ENCODE measurements at places on chromosomes 16 and 17.

- no peak for DNase-seq
These were observed 178.2 kb upstream of the SOX9 start for GRCh38 chr17:71942626-71943025.

- DNase-seq, result no peak
These were observed 359.8 kb downstream of the TMEM114 start for GRCh38 chr16:8230497-8230896.

DNA sequence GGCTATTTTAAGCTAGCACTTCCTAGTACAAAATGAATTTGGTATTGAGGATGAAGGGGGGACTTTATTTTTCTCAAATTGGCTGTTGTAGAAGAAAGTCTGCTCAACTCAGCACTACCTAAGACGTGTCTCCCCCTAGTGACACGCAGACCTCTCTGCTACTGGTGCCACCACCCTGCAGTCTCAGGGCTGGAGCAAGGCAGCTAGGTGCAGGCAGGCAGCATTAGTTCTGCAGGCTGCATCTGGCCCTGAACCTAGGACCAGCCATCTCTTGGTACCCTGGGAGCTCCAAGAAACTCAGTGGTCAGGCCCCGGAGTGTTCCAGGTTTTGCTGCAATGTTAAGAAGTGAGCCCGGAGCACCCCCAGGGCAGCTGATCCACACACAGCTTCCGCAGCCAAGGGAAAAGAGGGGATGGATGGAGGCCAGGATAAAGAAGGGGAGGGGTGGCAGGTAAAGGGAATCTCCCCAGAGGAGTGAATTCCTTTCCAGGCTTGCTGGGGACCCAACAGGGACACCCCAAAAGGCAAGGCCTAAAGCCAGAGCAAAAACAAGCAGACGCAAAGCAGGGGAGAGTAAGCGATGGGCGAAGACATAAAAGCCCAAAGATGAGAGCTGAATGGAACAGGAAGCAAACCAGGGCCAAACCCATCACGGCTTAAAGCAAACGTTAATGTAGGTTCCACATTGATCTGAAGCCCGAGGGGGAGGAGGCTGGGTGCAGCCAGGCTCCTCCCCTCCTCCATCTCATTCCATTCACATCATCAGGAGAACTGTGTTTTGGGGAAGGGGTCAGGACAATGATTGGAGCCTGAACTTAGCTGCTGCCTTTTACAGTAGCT lies 200.5 kb downstream of the ZFHX3 start:
- DNase-seq, result no peak

- no peak for DNase-seq
These were observed 27.3 kb upstream of the CBFA2T3 start for GRCh38 chr16:89004209-89004831.

DNA sequence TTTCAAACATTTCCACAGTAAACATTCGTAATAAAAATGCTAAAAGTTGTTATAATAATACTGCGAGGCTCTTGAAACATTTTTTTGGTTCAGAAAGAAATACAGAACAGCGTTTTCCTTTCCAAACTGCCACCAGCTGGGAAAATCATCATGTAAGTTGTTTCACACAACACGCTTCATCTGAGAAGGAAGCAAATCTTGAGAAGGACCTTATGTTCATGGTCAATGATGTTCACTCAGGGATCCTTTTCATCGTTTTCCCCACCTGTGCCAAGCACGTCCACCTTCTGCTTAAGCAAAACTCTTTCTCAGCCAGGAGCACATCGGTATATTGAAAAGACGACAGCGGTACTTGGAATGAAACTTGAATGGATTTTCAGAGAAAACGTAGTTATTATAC lies 274.5 kb upstream of the ELAC2 start:
- no peak for DNase-seq

DNA sequence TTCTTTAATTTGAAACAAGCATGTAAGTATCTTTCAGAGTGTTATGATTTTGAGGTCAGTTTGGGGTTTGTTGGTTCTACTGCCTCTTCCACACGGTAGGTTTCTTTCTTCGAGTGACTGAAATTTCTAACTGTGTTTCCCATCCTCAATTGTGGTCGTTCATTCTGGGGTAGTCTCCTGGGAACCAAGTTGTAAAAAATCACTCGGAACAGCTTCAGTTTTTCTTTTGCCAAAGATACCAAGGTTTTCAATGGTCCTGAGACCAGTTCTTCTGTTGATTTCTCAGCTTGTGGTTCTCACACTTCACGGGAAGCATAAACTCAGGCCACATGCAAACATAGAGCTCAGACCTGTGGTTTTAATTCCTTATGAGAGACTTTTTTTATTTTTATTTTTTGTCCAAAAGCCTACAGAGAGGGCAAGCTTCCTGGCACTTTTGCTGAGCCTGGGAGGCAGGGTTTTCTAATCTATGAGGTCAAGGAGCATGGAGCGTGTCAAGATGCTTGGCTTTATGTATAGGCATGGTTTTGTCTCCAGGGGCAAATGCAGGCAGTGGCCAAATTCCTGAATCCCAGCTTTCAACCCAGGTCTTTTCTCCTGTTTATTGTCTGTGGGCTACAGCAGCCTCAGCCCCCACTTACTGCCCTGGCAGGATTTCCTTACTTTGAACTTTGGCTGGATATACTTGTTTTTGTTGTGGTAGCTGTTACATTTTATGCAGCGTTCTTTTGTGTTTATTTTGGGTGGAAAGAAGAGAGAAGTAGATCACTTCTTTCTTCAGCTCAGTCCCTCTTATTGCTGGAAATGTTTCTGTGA lies 32.9 kb downstream of the HS3ST3A1 start:
- no peak for DNase-seq

DNA sequence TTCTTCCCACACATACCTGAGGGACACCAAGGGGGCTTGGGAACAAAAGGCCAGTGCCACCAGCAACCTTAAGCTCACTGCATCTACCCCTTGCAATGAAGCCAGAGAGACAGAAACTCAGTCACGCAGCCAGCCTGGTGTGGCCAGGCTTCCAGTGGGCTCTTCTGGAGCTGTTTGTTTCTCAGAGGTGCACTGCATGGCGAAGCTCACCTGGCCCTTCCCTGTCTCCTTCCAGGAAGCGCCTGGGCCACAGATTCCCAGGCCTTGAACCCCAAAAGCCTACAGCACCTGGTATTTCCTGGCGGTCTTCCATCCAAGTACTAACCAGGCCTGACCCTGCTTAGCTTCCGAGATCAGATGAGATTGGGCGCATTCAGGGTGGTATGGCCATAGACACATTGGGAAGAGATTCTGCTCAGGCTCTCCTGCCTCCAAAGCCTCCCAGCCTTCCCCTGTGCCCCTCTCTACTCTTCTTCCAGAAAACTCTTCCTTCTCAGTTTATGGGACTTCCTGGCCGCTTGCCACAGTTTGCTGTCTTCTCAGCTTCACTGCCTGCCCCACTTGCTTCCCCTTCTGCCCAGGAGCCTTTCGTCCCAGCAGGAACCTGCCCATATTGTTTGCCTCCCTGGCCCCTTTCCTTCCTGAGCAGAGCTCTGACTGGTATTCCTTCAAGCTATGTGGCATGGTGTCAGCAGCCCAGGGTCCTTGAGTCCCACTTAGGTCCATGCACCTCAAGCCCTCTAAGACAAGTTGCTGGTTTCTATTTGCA lies 1.6 kb downstream of the CISD3 start:
- no peak for DNase-seq

DNA sequence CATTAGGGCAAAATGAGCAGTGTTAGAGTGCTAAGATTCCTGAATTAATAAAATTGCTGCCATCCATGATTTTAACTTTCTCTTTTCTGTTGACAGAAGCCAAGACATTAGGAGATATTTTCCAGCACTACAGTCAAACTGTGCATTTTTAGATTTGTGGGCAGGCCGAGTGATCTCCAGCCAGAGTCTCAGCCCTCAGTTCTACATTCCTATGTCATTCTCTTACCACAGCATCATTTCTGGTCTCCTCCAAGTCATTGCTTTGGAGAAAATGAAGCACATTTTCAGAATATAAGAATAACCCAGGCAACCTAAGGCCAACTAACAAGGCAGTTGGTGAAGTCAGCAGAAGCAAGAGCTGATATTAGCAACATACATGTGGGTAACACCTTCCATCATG lies 74.6 kb upstream of the NUDT7 start:
- DNase-seq, result no peak

- no peak for DNase-seq
These were observed 119.7 kb upstream of the LHX1 start for GRCh38 chr17:36817483-36818048.

DNA sequence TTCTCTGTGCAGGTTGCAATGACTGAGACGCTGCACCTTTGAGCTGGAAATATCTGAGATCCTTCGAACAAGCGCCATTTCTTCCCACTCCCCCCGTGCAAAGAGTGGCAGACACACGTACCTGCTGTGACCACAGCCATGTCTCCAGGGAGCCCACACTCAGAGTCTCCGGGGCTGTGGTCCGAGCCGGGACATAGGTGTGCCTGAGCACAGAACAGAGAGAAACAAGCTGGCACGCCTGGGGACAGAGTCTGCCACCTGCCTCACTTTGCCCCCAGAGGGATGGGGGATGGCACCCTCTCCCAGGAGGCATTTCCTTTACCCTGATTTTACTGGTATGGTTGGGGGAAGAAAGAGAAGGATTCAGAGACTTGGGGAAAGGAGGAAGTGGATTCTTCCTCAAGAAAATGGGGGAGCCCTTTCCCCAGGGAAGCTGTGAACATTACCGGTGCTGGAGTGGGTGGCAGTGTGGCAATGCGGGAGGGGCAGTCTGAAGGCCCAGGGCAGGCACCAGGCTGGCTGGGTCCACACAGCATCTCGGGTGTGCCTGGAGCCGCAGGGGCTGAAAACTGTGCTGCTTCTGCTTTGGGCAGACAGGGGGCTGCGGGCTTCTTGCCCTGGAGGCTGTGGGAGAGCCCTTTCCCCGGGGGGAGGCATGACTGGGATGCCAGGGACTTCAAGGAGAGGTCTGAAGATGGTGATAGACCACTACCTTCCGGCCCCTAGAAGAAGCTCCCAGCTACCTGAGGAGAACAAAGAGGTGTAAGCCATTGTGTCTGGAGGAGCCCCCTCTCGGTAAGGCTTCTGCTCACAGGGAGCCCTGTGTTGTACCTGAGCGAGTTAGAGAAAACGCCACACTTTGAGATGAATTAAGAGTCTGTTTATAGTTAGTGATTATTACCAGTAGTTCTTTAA lies 6.6 kb upstream of the PIK3R6 start:
- no peak for DNase-seq

DNA sequence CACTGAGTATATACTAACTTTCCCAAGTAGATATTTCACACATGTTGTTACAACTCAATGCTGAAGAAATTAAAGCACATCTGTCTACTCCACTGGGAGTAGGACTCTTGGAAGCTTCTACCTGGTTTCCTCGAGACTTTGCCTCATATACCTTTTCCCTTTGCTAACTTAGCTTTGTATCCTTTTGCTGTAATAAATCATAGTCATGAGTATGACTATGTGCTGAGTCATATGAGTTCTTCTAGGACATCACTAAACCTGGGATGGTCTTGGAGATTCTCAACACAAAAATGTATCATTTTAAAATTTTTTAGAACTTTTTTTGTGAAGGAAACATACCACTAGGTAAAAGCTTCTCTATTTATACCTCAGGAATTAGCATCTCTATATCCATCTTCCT lies 39.8 kb downstream of the ABCA5 start:
- no peak for DNase-seq

DNA sequence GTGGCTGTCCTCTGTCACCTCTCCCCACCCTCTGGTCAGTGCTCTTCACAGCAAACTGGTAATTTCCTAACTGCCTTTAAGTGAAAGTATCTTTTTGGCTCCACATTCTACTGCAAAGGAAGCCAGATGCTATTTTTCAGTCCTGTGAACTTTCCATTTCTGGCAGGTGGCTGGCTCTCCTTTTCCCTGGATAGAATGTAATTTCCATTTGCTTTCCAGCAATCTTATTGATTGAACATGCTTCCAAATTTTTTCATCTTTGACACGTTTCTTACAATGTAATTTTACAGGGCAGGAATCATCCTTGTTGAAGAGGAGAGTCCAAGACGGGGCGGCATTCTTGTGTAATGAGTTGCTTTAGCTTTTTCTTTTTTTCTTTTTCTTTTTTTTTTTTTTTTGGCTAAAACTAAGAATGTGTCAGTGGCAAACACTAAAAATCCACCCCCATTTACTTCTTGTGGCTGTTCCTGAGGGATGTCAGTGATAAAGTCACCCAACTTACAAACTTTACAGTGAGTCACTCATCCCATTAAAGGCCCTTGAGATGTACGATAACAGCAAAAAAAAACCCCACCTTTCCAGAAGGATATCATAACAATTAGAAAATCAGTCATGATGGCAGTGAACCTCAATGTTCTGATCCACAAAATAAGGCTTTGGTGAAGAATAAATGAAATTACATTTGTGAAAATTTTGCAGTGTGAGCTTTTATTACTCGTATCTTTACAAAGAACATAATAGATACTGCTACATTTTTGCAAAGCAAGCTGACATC lies 29.4 kb upstream of the PRKCA start:
- DNase-seq, result peak; percentile 65

GRCh38 chr16:75263963-75264445 lies 12.6 kb upstream of the BCAR1 start:
- no peak for DNase-seq

- no peak for DNase-seq
These were observed 213.2 kb upstream of the RPL38 start for GRCh38 chr17:73990290-73990689.

GRCh38 chr17:15501282-15501681 lies 33.9 kb upstream of the CDRT4 start:
- DNase-seq, result no peak

- no peak for DNase-seq
These were observed 743.9 kb upstream of the SOX9 start for GRCh38 chr17:71376933-71377332.

- DNase-seq, result no peak
These were observed 7.8 kb upstream of the TEX19 start for GRCh38 chr17:82351254-82351712.

DNA sequence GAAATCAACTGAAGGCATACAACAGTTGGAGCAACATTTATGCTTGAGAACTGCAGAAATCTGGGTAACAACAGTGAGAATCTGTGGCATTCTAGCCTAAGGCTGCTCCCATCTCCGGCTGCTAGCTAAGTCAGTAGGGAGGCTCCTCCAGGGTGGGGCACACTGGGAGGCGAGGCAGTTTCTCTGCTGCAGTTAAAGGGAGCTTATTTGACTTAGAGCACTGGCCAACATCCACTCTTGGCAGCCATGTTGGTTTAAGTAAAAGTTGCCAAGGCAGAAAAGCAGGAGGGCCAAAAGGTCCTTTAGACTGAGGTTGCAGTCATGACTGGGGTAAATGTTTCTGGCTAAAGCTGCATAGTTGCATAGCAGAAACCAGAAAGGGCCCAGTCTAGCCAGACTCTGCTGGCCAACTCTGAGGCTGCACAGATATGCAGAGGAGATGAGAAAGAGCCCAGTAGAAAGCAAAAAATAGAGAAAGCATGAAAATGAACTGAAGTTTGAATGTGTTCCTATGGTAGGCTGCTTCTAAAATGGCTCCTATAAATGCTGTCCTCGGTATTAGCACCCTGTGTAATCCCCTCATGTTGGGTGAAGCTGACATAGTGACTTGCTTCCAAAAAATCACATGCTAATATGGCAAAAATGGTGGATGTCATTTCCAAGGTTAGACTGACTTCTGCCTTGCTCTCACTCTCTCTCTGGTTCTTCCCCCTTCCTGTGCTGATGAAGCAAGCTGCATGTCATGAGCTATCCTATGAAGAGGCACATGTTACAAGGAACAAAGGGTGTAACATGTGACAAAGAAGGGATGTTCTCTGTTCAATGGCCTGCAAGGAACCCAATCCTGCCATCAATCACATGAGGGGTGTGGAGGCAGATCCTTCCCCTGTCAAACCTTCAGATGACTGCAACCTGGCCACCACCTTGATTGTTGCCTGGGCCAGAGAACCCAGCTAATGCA lies 3.7 kb upstream of the C16orf78 start:
- no peak for DNase-seq

- no peak for DNase-seq
These were observed 90.9 kb downstream of the MYH11 start for GRCh38 chr16:15765880-15766279.
